Stimulated activated CD4-positive, alpha-beta T cell treated with anti-CD3 and anti-CD28 coated beads, Interleukin-4, amount 100 ng/mL, for 4 hours (primary cell): ENCODE measurements at places on chromosomes 16 and 17.

- DNase-seq, result no peak
Observed at GRCh38 chr17:1930337-1930645, 94.8 kb downstream of the RTN4RL1 start.

DNA sequence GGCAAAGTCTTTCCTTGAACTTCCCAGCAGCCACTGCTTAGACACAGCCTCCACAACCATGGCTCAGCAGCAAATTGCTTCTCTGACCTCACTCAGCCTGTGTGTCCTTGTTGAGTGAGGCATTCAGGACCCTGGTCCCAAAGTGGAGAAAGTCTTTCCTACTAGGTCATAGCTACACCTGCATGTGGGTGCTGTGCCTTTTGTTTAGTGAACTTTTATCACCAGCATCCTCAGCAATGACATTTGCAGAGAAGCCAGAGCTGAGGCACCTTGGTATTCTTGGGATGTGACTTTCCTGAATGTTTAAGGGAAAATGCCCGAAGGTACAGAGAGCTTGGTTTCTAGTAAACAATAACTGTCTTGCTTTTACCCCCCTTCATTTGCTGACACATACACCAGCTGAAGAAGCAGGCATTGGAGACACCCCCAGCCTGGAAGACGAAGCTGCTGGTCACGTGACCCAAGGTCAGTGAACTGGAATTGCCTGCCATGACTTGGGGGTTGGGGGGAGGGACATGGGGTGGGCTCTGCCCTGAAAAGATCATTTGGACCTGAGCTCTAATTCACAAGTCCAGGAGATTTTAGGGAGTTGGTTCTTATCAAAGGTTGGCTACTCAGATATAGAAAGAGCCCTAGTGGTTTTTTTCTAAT, 20.9 kb upstream of the STH start:
- DNase-seq, result no peak

DNA sequence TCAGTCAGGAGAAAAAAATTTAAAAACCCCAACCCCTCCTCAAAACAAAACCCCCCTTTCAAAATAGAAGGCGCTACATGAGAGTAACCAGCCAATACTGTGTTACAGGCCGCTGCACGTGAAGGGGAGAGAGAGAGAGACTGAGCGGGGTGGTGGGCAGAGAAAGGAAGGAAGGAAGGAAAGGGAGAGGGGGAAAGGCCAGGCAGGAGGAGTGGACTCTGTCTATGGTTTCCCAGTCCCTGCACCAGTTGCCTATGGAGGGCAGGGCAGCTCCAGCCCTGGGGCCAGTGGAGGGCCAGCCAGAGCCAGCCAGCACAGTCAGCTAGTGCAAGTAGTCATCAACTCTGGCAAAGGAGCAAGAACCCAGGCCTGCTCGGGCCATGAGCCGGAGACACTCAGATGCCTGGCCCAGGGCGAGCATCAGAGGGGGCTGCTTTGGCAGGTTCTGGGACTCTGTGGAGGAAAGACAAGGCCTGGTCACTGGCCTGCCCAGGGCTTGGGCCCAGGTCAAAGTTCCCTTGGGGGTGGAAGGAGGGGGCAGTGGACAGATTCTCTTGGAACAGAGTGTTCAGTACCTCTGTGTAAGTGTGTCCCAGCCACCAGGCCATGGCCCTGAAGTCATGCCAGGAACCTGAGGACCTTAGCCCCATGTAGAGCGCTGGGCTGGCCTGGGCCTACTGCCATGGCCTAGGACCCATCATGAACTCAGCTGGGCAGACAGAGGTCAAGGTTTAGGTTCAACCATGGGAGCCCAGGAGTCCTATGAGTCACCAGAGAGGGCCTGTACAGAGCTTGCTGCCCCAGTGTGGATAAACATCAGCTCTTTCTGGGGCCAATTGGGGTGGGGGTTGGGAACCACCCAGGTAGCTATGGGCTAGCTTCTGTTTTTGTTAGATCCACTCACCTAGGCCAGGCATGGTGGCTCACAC, 7.3 kb upstream of the GFOD2 start:
- no peak for DNase-seq

GRCh38 chr17:82390015-82390859, 18.7 kb downstream of the UTS2R start:
- DNase-seq, result no peak

GRCh38 chr17:62760059-62760944, 47.8 kb downstream of the MARCHF10 start:
- DNase-seq, result no peak

- no peak for DNase-seq
Observed at GRCh38 chr17:68570526-68570925, 30.6 kb downstream of the FAM20A start.

- no peak for DNase-seq
Observed at GRCh38 chr16:24667244-24667764, 62.1 kb upstream of the TNRC6A start.

DNA sequence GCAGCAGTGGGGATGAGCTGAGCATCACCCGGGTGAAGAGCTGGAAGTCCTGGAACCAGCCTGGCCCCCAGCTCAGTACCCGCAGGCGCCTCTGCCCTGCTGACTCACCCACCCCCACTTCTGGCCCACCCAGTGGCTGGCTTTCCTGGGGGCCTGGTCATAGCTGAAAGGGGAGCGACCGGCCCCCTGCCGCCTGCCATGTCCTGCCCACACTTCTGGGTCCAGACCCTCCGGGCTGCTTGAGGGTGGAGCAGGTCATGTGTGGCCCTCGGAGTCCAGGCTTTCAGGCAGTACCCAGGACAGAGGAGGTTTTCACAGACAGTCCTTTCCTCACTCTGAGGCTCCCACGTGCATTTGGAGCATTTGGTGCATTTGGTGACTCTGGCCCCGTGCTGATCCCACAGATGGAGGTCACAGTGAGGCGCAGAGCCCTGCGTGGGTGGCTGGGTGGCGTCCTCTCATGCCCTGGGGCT, 7.1 kb upstream of the PIEZO1 start:
- no peak for DNase-seq

GRCh38 chr17:246851-247421, 65.5 kb upstream of the DOC2B start:
- DNase-seq, result no peak

DNA sequence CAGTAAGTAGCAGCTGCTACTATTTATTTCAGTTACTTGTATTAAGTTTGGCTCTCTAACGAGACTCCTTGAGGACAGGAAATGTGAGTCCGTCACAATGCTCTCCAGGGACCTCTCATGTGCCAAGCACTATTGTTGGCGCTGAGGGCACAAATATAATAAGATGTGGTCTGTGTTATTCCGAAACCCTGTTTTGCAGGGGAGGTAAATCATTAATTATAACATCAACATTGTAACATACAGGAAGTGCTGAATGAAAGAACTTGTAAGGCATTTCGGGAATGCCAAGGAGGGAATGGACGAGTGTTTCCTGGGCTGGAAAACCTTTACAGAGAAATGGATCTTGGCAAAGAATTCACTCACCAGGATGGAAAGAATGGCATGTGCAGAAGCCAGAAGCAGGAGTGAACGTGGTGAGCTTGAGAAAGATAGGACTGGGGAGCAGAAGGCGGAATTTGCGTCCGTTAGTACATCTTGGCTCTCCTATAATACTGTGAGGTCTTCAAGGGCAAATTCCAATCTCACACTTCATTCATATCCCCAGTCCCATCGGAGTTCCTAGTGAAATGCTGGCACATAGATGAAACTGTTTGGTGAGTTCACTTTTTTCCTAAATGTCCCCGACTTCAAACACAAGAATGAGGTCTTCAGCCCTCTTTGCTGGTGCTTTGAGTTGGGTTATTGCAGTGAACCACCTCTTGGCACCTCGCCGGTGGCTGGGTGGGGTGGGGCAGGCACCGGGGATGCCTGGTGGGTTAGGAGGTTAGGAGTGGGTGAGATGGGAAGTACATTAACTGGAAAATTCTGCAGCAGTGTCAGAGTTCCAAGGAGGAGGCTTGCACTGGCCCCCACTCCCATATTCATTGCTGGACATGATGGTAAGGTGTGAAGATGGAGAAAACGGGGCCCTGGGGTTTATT, 11.5 kb downstream of the TAC4 start:
- DNase-seq, result no peak

GRCh38 chr17:31512104-31512740, 120.7 kb downstream of the RAB11FIP4 start:
- no peak for DNase-seq

DNA sequence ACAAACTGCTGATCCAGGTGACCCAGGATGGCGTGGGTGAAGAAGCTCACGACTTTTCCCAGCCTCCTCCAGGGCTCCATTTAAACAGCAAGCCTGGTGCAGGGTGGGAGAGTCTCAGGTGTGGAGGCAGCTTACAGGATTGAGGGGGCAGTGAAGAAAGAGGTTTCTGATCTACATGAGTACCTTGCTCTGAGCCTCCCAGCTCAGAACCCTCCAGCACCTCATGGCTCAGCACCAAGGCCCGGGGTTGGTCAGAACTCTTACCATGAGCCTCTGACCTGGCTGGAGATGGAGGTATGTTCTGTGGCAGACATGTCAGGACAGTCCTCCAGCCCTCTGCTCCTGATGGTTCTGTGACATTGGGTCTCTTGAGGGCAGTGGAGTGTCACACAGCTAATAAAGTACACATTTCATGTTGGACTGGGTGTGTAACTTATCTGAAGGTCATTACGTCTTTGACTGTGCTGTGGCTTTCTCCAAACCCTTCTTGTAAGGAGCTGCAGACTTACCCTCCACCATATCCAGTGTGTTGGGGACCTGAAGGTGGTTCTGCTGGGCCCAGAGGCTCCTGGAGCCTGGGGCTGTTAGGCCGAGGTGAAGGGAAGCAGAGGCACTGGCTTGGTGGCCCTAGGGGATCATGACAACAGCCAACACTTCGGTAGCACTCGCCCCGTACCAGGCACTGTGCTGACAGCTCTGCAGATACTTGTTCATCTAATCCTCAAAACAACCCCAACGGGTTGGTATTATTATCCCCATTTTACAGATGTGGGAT, 3.8 kb upstream of the DCAF7 start:
- DNase-seq, result no peak

- no peak for DNase-seq
Observed at GRCh38 chr17:60327134-60327900, 64.6 kb downstream of the USP32 start.

GRCh38 chr17:83073389-83074063, 5.9 kb upstream of the METRNL start:
- DNase-seq, result no peak

GRCh38 chr16:80480664-80481063, 60.1 kb upstream of the DYNLRB2 start:
- DNase-seq, result no peak

- DNase-seq, result no peak
Observed at GRCh38 chr16:50166511-50167500, 13.7 kb downstream of the TENT4B start.

DNA sequence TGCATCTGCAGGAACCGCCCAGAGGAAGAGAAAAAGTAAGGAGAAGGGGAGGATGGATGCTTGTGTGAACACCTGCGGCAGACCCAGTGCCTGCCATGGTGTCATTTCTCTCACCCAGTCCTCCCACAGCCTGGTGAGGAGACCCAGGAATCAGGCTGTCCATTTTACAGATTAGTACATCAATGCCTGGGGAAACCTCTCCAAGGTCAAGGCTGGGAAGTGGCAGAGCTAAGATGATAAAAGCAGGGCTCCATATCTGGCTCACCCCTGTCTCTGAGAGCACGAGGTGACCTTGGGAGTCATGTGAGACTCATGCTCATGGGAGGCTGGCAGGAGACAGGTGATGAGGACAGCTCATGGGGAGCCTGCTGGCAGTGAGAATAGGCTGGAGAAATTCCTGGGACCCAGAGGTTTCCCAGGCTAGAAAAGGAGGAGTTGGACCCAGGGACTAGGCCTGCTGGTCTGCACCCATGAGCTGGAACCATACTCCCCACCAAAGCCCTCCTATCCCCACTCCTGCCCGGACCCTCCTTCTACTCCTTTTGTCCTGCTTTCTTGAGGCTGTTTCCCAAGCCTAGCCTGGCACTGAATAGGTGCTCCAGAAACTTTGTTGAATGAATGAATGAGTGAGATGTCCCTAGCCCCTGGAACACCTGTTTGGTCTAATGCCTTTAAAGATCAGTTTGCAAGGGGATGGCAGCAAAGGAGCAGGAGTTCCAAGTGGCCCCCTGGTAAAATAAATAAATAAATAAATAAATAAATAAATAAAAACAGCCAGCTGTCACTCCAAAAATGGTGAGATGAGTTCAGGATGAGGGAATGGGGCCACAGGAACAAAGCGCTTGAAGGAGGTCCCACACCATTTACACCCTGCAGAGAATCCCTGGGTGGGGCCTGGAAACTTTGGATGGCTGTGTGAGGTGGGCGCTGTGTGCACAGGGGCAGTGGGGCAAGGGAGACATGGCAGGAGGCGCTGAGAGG, 1.6 kb downstream of the ZNF629 start:
- no peak for DNase-seq

DNA sequence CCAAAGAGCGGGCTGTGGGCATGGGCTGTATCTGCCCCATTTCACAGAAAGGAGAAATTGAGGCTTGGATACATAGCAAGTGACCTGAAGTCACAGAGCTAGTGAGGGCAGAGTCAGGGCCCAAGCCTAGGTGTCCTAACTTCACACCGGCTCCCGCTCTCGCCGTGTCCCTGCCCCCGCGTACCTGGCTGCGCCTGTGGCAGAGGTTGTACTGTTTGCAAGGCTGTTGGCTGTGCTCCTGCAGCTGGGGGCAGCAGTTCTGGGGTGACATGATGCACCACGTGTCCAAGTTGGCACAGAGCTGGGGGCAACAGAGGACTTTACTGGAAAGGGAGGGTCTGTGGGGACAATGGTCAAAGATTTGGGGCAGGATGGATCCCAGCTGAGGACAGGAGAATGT, 3.4 kb downstream of the DHX58 start:
- no peak for DNase-seq

GRCh38 chr17:74760404-74761105, 12.1 kb downstream of the NHERF1 start:
- no peak for DNase-seq

DNA sequence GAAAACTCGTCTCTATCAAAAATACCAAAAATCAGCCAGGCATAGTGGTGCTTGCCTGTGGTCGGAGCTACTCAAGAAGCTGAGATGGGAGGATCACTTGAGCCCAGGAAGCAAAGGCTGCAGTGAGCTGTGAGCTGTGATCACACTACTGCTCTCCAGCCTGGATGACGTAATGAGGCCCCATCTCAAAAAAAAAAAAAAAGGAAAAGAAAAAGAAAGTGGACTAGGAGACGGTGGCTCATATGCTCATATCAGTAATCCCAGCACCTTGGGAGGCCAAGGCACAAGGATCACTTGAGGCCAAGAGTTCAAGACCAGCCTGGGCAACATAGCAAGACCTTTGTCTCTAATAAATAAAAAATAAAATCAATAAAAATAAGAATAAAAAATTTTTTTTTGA, 8.8 kb upstream of the SUMO2 start:
- DNase-seq, result no peak

- DNase-seq, result no peak
Observed at GRCh38 chr17:75638893-75639292, 5.7 kb downstream of the SMIM5 start.
